ENCODE measurements at places on chromosomes 6 and 20.

DNA sequence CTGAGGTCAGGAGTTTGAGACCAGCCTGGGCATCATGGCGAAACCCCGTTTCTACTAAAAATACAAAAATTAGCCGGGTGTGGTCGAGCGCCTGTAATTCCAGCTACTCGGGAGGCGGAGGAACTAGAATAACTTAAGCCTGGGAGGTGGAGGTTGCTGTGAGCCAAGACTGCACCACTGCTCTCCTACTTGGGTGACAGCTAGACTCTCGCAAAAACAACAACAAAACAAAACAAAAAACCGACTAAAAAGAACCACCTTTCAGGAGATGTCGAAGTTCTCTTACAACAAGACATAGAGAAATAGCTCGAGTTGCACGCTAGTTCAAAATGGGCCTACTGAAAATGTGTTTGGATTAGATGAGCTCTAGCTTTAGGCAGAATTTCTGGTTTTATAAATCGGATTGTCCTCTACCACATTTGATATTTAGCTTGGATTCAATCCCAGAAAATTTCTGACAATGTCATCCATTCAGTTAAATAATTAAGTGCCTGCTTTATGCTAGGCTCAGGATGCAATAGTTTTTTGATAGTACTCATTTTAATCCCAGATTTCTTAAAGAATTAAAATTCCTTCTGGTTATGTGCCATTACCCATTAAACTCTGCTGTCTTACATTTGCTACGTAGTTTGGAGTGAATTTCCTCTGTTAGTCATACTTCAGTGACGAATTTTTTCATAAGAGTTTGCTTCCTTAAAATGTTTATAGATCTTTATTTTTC lies 137.5 kb upstream of the SHLD1 start:
- DNase-seq = no peak

- no peak for DNase-seq
Measured at GRCh38 chr20:37935435-37935834, 32.5 kb downstream of the VSTM2L start.

DNA sequence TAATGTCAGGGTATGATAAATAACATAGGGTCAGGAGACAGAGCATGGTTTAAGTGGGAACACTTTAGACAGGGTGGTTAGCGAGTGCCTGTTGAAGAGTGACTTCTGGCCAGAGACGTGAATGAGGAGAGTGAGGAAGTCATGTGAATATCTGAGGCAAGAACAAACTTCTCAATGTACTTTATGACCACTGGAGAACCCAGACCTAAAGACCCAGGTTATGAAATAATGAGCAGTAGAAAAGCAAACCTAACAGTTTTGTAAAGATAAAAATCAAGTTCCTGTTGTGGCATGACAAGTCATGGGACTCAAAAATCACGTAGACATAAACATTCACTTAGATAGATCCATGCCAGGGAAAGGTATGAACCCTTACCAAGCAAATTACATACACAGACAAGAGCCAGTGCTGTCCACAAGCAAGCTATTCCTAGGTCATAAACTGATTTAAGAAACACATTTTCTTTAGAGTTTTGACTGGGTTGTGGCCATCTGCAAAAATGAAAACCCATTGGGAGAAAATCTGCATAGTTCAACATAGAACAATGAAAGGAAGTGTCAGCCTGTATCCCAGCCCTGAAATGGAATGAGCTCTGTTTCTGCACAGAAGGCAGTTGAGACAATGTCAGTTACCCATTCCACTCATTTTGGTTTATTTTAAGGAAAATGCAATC lies 2.2 kb upstream of the MYCT1 start:
- no peak for DNase-seq

GRCh38 chr6:32857156-32857891 lies 3.3 kb downstream of the PSMB9 start:
- DNase-seq = no peak

GRCh38 chr6:98486057-98486456 lies 348.3 kb upstream of the POU3F2 start:
- no peak for DNase-seq

- no peak for DNase-seq
Measured at GRCh38 chr6:166121726-166122125, 45.9 kb downstream of the TBXT start.

- no peak for DNase-seq
Measured at GRCh38 chr6:45132059-45132458, 196.1 kb upstream of the RUNX2 start.

DNA sequence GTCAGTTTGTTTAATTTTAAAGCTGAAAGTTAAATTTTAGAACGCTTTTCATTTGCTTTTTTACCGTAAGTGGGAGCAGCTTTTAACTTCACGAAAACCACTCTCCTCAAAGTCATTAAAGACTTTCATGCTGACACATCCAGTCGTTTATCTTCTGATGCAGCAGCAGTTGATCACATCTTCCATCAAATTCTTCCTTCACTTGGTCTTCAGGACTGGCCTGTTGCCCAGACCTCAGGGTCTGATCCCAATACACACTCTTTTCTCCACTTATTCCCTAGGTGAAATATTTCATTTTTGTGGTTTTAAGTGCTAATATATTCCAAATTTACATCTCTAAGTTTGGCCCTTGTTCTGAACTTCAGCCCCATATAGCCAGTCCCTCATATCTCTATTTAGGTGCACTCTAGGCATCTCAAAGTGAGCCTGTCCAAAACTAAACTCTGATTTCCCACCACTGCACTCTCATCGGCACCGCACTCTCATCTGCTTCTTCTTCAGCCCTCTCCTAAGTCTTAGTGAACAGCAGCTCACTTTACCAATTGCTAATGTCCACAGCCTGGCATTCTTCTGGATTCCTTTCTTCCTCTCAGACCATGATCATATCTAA lies 20.4 kb downstream of the AFDN start:
- no peak for DNase-seq

- DNase-seq = no peak
Measured at GRCh38 chr6:15735567-15736265, 72.9 kb upstream of the DTNBP1 start.

GRCh38 chr20:3106658-3107463 lies 22.3 kb upstream of the AVP start:
- no peak for DNase-seq

- no peak for DNase-seq
Measured at GRCh38 chr6:161890133-161890831, 616.4 kb upstream of the AGPAT4 start.

- no peak for DNase-seq
Measured at GRCh38 chr6:35025232-35026188, 115.6 kb downstream of the TCP11 start.

DNA sequence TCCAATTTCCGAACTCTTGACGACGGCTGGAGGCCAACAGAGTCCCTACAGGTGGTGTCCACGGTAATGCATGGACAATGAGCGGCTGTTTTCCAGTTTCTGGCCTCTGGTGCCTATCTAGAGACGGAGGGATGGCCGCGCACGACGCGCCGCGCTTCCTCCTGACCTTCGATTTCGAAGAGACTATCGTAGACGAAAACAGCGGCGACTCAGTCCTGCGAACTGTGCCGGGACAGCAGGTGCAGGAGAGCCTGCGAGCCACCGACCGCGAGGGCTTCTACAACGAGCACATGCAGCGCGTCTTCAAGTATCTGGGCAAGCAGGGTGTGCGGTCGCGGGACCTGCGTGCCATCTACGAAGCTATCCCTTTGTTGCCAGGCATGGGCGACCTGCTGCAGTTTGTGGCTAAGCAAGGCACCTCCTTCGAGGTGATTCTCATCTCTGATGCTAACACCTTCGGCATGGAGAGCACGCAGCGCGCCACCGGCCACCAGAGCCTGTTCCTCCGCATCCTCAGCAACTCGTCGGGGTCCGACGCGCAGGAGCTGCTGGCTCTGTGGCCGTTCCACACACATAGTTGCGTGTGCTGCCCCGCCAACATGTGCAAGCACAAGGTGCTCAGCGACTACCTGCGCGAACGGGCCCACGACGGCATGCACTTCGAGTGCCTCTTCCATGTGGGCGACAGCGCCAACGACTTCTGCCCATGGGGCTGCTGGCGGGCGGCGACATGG lies 169.4 kb downstream of the CDK19 start:
- DNase-seq = no peak

GRCh38 chr6:37654727-37655500 lies 42.8 kb downstream of the MDGA1 start:
- DNase-seq = no peak

GRCh38 chr20:17868151-17868550 lies 100.4 kb downstream of the SNX5 start:
- no peak for DNase-seq

DNA sequence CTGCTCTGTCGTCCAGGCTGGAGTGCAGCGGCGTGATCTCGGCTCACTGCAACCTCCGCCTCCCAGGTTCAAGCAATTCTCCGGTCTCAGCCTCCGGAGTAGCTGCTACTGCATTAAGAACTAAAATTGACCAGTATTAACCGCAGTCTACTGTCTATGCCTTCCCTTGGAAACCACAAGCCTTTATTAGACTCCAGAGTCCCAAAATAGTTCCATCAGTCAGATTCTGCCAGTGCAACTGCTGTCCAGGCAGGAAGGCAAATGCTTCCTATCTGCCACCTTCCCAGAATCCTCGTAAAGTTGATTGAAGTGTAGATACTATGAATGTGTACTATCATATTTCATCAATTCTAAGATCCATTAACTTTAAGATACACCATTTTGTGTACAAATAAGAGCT lies 16.7 kb downstream of the KAT14 start:
- DNase-seq = no peak

GRCh38 chr6:108587258-108588059 lies 26.7 kb downstream of the FOXO3 start:
- DNase-seq = no peak

GRCh38 chr6:127202676-127203075 lies 64.0 kb upstream of the RNF146 start:
- no peak for DNase-seq

DNA sequence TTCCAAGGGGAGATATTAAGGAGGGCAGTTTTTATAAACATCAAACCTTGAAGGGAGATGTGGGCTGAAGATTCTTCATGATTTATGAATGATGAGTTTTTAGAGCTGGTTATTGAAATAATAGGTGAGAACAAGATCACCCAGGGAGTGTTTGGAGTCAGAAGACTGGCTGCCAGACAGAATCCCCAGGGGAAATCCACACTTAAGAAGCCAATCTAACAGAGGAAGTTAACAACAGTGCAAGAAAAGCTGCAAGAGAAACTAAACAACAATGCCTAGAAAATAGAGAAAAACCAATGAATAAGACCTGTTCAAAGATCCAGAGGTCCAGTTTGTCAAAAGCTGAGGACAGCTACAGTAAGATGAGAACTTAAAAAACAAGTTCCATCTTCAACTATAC lies 167.9 kb upstream of the MAN1A1 start:
- DNase-seq = no peak

DNA sequence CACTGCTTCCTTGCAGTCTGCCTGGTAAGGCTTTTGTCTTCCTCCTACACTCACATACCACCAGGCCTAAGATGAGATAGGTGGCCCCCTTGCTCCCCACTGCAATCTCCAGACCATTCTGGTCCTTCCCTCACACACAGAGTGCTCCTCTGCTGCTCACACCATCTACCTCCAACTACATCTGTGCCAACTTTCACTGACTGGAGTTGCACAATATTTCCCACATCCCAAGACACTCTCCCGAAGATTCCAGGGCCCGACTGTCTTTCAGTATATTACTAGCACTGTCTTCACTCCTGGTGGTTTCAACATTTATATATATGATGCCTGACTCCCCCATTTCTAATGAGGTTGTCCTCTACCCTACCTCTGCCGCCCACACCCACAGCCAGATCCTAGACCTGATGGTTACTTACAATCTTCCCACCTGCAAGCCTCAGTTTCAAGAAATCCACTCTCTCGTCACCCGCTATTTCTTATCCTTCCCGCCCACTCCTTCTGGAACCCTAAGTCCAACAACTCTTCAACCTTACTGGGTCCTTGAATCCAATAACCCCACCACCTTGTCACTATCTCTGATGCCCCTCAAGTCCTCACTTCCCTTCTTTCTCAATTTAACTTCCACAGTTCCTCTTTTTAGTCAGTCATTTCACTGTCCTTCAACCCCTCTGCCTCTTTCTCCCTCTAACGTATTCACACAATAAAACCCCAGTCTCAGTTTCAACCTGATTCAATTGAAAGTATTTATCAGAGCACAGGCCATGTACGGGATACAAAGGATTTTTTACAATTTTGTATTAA lies 21.6 kb downstream of the RALGAPA2 start:
- no peak for DNase-seq

- no peak for DNase-seq
Measured at GRCh38 chr6:138310294-138310693, 67.4 kb upstream of the SMIM28 start.

DNA sequence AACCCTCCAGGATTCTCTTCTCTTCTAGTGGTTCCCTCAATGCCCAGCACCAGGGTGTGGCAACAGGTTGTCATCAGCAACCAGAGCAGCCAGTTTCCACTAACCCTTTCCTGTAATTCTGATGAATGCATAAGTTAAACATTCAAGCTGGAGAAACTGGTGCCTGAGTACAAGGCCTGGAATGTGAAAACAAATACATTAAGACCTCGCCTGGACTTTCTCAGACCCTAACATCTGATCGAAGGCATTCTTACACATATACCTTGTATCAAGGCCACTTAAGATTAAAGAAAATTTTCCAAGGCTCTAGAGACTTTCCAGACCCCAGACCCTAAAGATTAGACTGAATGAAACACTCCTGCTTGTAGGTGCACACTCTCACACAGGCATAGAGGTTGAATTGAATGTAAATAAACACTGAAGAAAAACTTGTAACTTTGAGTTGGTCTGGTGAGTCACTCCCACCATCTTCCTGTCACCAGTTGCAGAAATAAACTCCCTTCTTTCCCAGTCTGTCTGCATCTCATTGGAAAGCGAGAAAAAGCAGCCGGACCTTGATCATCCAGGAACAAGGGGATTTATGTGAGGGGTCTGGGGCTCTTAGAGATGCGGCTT lies 9.0 kb downstream of the LRP11 start:
- DNase-seq = no peak

- DNase-seq = no peak
Measured at GRCh38 chr6:68726992-68727391, 91.9 kb downstream of the ADGRB3 start.

DNA sequence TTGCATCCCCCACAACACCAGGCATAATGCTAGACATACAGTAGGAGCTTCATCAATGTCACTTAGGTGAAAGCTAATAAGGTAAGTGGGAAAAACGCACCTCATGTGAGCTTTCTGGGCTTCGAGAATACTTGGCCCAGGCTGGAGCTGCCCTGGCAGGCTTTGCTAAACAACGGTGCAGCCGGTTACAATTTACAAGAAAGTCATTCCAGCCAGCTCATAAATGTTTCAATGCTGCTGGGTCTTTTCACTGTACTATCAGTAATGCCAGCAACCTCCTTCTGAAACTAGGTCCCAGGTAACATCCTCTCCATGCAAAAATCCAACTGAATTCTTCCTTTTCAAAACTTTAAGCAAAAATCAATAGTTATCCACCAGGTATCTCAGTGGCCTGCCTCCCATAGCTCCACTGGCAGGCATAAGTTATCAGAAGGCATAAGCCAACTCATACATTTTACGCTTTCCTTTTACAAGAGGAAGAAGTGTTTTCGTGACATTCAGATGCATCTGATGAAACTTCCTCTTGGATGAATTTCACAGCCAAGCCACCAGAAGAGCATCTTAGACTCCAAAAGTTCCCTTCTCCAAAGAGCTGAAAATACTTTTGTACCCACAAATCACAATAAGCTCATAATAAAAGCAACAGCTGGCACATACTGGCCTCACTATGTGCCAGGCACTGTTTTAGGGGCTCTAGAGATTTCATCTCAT lies 56.3 kb downstream of the RTN4IP1 start:
- DNase-seq = no peak

GRCh38 chr6:158793432-158793831 lies 25.7 kb downstream of the EZR start:
- DNase-seq = no peak

Measured in activated naive CD4-positive, alpha-beta T cell (primary cell).